ENCODE measurements at places on chromosomes 1 and 21. TPM values are rescaled to one million over a fixed set of nuclear protein-coding genes. Genes with fewer than 3 reads are reported as not detected.

GRCh38 chr21:26719750-26720149 is 125.5 kb downstream of the ADAMTS1 start:
- no peak for DNase-seq
- H3K27me3 ChIP-seq = no peaks in the 10 kb centered on the region
- no peaks in the 10 kb centered on the region for H3K36me3 ChIP-seq
- H3K4me1 ChIP-seq = no peaks in the 10 kb centered on the region
- no peak overlapping the region for H3K4me3 ChIP-seq
- H3K27ac ChIP-seq = no peak overlapping the region

- no peak overlapping the region for H3K4me3 ChIP-seq
- peaks cover 9% of the 10 kb centered on the region for H3K4me1 ChIP-seq
- no peak overlapping the region for H3K27ac ChIP-seq
- no peaks in the 10 kb centered on the region for H3K27me3 ChIP-seq
- DNase-seq = no peak
These were observed 126.5 kb downstream of the ADSS2 start for GRCh38 chr1:244325056-244325758.

DNA sequence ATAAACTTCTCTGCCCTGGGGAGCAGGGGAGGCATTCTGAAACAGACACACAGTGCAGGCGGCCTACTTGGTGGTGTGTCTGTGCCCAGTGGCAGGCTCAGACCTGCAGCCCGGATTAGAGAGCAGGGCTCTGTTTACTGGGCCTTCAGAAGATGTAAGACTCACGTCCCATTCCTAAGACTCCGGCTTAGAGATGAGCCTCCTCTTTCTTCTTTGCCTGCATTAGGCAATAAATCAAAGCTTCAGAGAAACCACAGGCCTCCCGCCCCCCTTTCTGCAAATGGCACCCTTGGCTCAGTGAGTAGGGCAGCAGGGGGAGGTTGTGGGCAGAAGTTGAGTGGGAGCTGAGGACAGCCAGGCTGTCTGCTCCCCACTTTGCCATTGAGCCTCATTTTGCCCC is 35.8 kb downstream of the LGR6 start:
- no peak overlapping the region for H3K4me3 ChIP-seq
- H3K36me3 ChIP-seq = no peaks in the 10 kb centered on the region
- no peaks in the 10 kb centered on the region for H3K4me1 ChIP-seq
- H3K27ac ChIP-seq = no peak overlapping the region
- H3K27me3 ChIP-seq = no peaks in the 10 kb centered on the region

- peaks cover 13% of the 10 kb centered on the region for H3K4me1 ChIP-seq
- H3K4me3 ChIP-seq = no peak overlapping the region
- no peak for DNase-seq
- H3K27ac ChIP-seq = no peak overlapping the region
- no peaks in the 10 kb centered on the region for H3K36me3 ChIP-seq
These were observed 98.2 kb upstream of the LMO4 start for GRCh38 chr1:87230501-87230900.

- no peaks in the 10 kb centered on the region for H3K27me3 ChIP-seq
- DNase-seq = no peak
- H3K36me3 ChIP-seq = no peaks in the 10 kb centered on the region
- no peaks in the 10 kb centered on the region for H3K4me1 ChIP-seq
- H3K4me3 ChIP-seq = no peak overlapping the region
These were observed 8.3 kb downstream of the NFIA start for GRCh38 chr1:61090546-61091202.

DNA sequence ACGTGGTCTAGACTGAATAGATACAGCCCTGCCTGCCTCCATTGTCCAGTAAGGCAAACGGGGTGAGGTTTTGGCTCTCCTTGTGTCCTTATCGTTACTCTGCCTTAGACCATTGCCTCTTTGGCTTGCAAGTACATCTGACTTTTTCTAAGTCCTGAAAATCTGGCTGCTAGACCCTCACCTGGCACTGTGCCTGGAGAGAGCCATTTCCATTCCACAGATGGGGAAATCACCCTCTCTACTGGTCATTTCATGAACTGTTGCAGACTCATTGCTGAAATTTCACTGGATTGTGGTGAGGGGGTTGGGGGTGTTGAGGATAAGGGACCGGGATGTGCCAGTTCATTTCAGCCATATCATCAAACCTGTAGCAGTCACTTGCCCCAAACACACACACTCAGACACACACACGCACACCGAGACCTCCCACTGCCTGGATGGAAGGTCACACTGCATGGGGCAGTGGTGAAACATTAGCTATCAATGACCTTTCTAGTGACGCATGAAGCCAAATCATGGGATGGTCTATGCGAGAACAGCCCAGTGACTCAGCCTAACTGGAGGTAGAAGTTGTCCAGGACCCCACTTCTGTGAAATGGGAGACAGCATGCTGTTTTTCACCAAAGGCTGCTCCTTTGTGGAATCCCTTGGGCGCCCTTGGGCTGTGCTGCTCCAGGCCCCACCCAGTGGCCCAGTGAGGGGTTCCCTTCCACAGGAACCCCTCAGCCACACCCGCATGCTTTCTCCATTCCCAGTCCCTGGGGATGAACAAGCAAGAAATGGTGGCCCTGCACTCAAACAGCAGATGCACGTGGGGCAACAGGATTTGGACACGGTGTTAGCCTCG is 34.9 kb upstream of the VASH2 start:
- peak; percentile 46 for DNase-seq
- H3K27me3 ChIP-seq = peaks cover 6% of the 10 kb centered on the region
- H3K27ac ChIP-seq = no peak overlapping the region

DNA sequence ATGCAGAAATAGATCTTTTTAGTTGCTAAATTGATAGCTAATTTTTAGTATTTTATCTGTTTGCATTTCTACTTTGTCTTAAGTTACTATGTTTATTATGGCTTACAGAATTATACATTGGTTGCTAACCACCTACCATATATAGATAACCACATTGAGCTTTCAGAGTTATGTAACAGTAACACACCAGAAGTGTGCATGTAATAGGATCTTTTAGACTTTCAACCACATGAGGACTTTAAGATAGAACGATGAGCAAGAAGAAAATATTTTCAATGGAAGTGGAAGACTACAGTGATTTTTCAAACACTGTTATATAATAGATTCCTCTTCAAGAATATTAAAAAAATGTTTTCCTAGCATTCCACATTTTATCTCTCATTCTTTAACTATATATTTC is 28.8 kb downstream of the TOR1AIP1 start:
- no peaks in the 10 kb centered on the region for H3K4me1 ChIP-seq
- H3K36me3 ChIP-seq = peaks cover 21% of the 10 kb centered on the region
- no peak for DNase-seq
- H3K4me3 ChIP-seq = no peak overlapping the region

DNA sequence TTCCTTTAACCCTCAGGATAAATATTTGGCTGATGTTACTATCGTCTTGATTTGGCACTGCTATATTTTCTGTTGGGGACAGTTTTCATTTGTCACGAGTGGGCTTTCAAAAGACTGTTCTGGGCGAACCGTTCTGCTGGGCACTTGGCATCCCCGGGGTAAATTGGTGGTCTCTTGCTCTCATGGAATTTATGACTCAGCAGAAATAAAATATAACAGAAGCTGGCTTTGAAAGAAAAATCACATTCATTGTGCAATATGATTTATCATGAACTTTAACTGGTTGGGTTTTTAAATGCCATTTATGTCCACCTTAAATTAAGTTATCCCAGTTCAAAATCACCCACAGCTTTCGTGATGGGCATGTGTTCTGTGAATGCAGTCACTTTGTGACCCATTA is 147.3 kb downstream of the KAZN start:
- DNase-seq = no peak
- no peaks in the 10 kb centered on the region for H3K36me3 ChIP-seq
- H3K4me1 ChIP-seq = peaks cover 14% of the 10 kb centered on the region
- H3K27ac ChIP-seq = no peak overlapping the region
- H3K4me3 ChIP-seq = no peak overlapping the region
- H3K27me3 ChIP-seq = no peaks in the 10 kb centered on the region

DNA sequence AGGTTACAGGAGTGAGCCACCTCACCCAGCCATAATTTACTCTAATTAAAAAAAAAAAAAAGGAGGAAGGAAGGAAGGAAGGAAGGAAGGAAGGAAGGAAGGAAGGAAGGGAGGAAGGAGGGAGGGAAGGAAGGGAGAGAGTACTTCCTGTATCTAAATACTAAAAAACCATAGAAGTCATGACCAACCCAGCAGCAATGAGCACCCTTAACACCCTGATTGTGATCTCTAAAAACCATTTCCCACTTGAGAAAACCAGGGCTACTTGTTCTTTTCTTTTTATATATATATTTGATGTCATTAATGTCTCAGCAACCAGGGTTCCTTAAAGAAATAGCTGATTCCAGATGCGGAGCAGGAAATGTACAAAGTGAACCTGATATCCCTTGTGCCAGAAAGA is 31.2 kb downstream of the ARID4B start:
- no peak for DNase-seq
- no peak overlapping the region for H3K4me3 ChIP-seq
- H3K36me3 ChIP-seq = no peaks in the 10 kb centered on the region
- no peaks in the 10 kb centered on the region for H3K27me3 ChIP-seq
- no peak overlapping the region for H3K27ac ChIP-seq
- peaks cover 3% of the 10 kb centered on the region for H3K4me1 ChIP-seq

- no peaks in the 10 kb centered on the region for H3K4me1 ChIP-seq
- H3K27me3 ChIP-seq = peaks cover 36% of the 10 kb centered on the region
- no peak overlapping the region for H3K27ac ChIP-seq
- H3K36me3 ChIP-seq = no peaks in the 10 kb centered on the region
These were observed 8.4 kb downstream of the TP73 start for GRCh38 chr1:3660704-3661103.

DNA sequence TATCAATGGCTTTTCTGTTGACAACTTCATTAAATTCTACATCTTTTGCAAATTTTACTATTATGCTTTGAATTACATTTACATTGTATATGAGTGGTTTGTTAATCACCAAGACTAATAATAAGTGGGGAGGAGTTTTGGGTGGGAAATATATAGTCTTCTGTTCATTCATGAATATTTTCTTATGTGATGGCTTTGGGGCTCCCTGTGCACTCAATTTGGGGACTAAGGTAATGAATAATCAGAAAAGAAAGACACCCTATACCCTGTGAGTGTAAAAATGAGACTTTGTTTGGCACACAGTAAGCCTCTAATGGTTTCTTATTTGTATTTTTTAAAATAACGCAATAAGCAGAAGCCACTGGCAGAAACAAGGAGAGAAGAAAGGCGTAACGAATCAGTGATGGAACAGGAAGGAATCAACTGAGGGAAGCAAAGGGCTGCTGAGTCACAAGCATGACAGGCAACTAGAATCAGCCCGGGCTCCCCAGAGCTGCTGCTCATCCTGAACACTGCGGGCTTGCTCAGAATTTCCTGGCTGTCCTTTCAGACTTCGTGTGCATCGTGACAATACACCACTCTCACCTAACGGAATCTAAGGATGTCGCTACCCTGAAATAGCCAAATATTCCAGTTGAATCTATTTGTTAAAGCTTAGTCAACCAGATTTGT is 20.8 kb upstream of the RGS2 start:
- H3K4me3 ChIP-seq = peak overlapping the region; percentile 8
- H3K27ac ChIP-seq = no peak overlapping the region
- no peaks in the 10 kb centered on the region for H3K36me3 ChIP-seq
- H3K27me3 ChIP-seq = no peaks in the 10 kb centered on the region
- peaks cover 6% of the 10 kb centered on the region for H3K4me1 ChIP-seq

DNA sequence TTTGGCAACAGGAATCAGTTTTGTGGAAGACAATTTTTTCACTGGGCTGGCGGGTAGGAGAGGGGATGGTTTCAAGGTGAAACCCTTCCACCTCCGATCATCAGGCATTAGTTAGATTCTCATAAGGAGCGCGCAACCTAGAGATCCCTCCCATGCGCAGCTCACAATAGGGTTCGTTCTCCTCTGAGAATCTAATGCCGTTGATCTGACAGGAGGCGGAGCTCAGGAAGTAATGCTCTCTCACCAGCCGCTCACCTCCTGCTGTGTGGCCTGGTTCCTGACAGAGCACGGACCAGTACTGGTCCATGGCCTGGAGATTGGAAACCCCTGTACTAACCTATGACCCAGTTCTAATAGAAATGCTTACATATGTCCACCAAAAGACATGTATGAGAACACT is 96.6 kb upstream of the KIAA1614 start:
- H3K4me1 ChIP-seq = no peaks in the 10 kb centered on the region
- H3K27ac ChIP-seq = no peak overlapping the region
- no peak overlapping the region for H3K4me3 ChIP-seq
- no peaks in the 10 kb centered on the region for H3K36me3 ChIP-seq
- DNase-seq = no peak

DNA sequence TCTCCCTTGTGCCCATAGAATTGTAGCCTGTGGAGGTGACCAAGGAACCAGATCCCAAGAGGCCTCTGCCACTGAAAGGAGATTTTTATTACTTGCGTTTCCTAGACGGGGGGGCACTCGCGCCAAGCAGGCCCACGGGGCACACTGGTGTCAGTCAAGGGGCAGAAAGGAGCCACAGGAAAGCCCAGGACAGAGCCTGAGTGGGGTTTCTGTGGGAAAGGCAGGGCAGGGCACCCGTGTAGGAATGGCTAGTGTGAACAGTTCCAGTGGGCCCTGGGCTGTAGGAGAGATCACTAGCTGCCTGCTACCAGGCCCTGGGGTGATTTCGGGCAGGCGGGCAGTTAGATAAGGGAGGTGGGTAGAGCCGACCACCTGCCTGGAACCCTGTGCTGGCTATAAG is 70.8 kb downstream of the ADARB1 start:
- peaks cover 10% of the 10 kb centered on the region for H3K4me1 ChIP-seq
- DNase-seq = no peak
- no peak overlapping the region for H3K4me3 ChIP-seq
- H3K27ac ChIP-seq = no peak overlapping the region
- H3K36me3 ChIP-seq = no peaks in the 10 kb centered on the region

DNA sequence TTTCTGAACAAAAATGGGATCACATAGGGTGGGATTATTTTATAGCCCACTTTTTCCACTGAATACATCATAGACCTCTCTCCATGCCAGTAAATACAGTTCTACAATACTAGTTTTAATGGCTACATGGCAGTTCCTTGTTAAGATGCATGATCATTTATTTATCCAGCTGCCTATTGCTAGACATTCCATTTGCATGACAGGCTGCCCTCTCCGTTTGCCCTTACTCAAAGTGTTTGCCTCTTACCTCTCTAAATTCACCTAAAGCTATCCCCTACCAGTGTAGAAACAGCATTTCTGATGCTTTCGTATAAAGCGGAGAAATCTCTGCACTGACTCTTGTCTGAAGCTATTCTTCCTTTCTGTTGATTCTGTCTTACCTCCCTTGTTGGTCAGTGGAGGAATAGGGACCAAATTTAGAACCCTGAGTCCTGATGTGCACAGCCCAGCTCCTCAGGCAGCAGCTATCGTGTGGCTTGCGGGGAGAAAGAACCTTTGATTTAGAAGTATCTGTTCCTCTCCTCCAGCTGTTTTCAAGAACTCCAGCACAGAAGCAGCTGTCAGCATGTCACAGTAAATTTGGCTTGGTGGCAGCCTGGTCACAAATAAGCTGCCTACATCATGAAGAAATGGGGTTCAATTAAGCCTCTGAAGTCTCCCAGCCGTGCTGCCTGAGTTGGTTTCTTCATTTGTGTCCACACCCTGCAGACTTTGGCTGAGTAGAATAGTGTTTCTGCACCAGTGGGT is 337.3 kb downstream of the PRDM2 start:
- no peak overlapping the region for H3K4me3 ChIP-seq
- H3K27me3 ChIP-seq = no peaks in the 10 kb centered on the region
- no peaks in the 10 kb centered on the region for H3K4me1 ChIP-seq
- no peak overlapping the region for H3K27ac ChIP-seq
- no peaks in the 10 kb centered on the region for H3K36me3 ChIP-seq
- DNase-seq = peak; percentile 8

MTARC1 gene
- 4.5 TPM for total RNA-seq

OLFML3 gene
- total RNA-seq = 26.7 TPM

PTPRU gene
- total RNA-seq = 36.6 TPM

AXDND1 gene
- total RNA-seq = 1.1 TPM

KIF21B gene
- 5.6 TPM for total RNA-seq

LORICRIN gene
- not detected for total RNA-seq

SPRR2F gene
- not detected for total RNA-seq

RPL5 gene
- 741 TPM for total RNA-seq

GFI1 gene
- 0.89 TPM for total RNA-seq
